ENCODE measurements at places on chromosomes 4 and X.
A peak's percentile ranks its signal among the peaks of the same experiment; 100 is the strongest.

- DNase-seq: no peak
These were observed 775.4 kb downstream of the STPG2 start for GRCh38 chr4:97367878-97368277.

GRCh38 chrX:15916704-15917084, 62.1 kb upstream of the AP1S2 start:
- DNase-seq: no peak

DNA sequence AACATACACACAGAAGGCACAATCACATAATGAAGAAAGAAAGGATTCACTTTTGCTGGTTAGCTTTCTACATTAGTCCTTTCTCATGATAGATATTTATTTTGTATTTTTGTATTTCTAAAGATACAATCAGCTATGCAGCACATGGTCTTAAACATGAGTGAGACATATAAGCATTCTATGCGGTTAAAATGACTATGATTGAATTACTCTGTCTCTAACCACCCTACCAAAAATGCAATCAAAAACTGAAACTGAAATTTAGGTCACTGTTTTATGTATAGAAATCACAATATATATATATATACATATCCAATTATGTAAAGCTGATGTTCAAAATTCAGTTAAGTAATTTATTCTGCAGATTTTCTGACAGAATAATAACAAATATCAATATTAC, 21.9 kb downstream of the CXXC4 start:
- DNase-seq: no peak

GRCh38 chr4:17165286-17165685, 266.8 kb upstream of the LDB2 start:
- no peak for DNase-seq

DNA sequence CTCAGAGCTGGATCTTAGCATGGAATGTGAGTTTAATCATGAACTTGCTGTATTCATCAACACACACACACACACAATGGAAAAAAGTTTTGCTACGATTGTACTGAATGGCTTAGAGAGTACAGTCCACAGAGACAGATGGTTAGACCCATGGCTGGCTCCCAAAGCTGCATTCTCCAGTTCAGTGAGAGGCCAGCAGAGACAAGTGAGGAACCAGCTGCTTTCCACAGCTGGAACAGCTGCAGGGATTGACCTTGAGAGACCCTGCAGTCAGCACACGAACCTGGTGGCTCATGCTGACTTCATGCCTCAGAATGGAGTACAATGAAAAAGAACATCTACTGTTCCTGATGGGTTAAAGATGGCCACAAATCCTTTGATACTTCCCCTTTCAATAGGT, 94.5 kb downstream of the DHX15 start:
- no peak for DNase-seq

DNA sequence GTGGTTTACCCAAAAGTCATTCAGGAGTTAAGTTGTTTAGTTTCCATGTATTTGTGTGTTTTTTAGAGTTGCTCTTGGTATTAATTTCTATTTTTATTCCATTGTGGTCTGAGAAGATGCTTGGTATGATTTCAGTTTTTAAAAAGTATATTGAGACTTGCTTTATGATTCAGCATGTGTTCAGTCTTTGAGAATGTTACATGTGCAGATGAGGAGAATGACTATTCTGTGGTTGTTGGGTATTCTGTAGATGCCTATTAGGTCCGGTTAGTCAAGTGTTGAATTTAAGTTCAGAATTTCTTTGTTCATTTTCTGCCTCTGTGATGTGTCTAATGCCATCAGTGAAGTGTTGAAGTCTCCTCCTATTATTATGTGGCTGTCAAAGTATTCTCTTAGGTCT, 249.4 kb downstream of the ARHGAP10 start:
- DNase-seq: no peak

GRCh38 chr4:174540175-174540574, 17.9 kb upstream of the HPGD start:
- DNase-seq: no peak

GRCh38 chrX:107940095-107940494, 42.1 kb downstream of the TEX13B start:
- no peak for DNase-seq

DNA sequence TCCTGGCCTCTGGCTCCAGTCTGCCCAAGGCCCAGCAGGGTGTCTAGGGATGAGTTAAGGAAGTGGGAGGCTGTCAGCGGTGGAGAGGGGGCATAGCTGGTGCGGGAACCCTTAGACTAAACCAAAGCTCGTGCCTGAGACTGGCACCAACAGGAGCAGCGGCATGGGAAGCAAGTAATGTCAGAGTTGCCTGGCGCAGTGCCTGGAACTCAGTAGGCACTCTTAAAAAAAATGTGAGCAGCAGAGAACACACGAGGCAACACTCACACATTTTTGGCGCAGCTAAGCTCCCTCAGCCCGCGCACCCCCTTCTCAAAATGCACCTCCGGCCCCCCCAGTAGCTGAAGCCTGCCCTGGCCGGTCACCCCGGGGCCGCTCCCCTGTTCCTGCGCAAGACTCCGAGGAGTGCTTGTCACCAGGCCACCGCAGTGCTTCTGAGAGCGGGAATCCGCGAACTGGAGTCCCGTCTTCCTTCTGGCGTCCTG, 583 bp downstream of the GABRE start:
- DNase-seq: no peak

GRCh38 chrX:2243913-2244460, 256.8 kb downstream of the DHRSX start:
- no peak for DNase-seq

GRCh38 chrX:27307546-27307945, 155.6 kb downstream of the PPP4R3C start:
- DNase-seq: no peak

GRCh38 chrX:42023122-42023521, 99.8 kb upstream of the CASK start:
- no peak for DNase-seq

GRCh38 chrX:128800138-128800537, 723.2 kb downstream of the SMARCA1 start:
- no peak for DNase-seq

GRCh38 chr4:138796761-138797160, 218.8 kb upstream of the NOCT start:
- no peak for DNase-seq

GRCh38 chrX:119238557-119238956, 2.5 kb downstream of the PGRMC1 start:
- DNase-seq: no peak

DNA sequence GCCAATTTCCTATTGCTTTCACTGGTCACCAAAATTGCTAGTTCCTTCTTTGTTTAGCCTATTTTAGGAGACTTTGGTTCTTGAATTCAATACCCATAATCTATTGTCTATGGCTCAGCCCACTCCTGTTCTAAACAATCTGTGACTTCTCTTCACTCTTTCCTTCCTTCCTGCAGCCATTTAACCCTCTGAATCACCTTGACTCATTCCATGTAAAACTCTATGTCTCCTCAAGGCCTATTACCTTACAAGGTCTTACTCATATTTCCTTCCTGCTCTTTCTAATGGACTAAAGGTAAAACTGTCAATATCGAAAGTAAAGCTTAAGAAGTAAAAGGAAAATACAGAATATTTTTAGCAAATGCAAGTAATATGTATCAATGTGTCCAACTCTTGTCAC, 301.6 kb downstream of the ARHGAP24 start:
- DNase-seq: no peak

GRCh38 chr4:10455133-10455532, 2.1 kb downstream of the ZNF518B start:
- no peak for DNase-seq

DNA sequence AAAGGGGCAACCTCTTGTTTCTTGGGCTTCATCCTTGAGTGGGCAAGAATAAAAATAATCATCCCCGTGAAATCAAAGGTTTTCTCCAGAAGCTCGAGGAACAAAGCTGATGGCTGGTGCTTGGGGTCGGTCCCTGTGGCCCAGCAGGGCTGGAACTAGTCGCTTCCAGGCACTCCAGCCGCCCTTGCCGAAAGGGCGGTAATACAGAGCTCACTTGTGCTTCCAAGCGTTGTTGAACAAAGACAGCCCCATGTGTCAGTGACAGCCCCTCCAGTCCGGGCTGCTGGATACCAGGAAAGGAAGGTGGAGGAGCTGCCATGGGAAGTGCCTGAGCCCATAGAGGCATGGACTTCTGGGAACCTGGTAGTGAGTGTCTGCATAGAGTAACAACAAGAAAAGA, 5.2 kb downstream of the HELT start:
- DNase-seq: no peak

DNA sequence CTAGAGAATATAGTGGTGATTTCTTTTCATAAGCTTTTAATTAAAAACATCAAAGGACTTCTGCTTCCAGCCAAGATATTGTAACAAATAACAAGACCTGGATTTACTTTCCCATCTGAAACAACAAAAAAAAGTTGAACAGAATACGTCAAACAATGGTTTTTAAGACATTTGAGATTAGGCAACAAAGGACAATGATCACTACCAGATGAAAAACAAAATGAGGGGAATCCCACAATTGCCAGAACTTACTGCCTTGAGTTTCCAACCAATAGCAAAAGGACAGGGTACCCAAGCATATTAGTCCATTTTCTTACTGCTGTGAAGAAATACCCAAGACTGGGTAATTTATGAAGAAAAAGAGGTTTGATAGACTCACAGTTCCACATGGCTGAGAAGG, 341.4 kb upstream of the INTU start:
- no peak for DNase-seq

GRCh38 chr4:41257257-41257901, 651 bp downstream of the UCHL1 start:
- DNase-seq: peak; percentile 51

- no peak for DNase-seq
These were observed 204.5 kb downstream of the FMR1NB start for GRCh38 chrX:148185631-148186030.

- DNase-seq: no peak
These were observed 45.7 kb upstream of the SLC34A2 start for GRCh38 chr4:25609976-25610375.

DNA sequence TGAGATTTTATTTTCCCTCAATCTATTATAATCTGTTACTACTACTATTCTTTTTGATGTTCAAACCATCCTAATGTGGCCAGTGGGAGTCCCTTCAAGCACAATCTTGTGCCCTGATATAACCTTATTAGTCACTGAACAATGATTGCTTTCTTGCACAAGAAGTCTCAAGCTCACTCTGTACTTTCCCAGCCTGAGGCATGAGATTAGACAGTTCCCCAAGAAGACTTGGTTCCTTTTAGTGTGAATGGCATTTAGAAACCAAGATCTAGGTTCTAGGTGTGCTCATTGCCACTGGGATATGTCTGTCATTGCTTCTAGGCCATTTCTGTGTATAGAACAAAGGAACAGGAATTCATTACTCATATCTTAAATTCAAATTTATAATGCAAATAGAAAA, 28.0 kb upstream of the RBM41 start:
- no peak for DNase-seq

GRCh38 chrX:3286196-3286945, 60.1 kb downstream of the MXRA5 start:
- DNase-seq: no peak

GRCh38 chr4:18234108-18234507, 212.6 kb upstream of the LCORL start:
- DNase-seq: no peak

- DNase-seq: no peak
These were observed 66.3 kb downstream of the TSPAN7 start for GRCh38 chrX:38627683-38628082.

DNA sequence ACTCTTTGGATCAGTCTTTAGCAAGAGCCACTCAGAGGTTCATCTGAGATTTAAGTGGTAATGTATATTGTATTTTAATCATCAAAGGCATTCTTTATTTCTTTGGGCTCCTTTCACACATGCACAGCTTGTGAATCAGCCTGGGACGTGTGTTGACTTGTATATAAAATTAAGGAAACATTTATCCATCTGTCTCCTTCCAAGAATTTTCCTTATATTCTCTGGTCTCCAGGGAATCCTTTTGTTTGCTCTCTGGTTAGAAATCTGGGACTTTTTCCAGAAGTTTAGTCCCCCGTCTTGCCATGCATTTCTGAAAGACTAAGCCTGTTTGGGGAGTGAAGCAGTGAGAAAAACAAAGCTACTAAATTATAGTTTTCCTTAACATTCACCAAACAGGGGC, 212.3 kb downstream of the DCAF12L2 start:
- DNase-seq: no peak

- no peak for DNase-seq
These were observed 775.9 kb upstream of the INTU start for GRCh38 chr4:126856906-126857305.

DNA sequence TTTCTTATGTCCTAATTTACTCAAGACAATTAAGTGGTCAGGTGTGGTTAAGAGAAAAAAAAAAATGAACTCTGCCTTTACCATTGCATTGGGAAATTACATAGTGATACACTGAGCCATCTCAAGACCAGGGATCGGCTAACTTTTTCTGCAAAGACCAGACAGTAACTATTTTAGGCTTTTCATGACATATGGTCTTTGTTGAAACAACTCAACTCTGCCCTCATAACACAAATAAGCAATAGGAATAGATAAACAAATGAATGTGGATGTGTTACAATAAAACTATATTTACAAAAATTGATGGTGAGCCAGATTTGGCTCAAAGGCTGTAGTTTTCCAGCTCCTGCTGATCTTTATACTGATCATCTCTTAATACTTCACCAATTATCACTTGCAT, 632.6 kb upstream of the INTU start:
- no peak for DNase-seq

DNA sequence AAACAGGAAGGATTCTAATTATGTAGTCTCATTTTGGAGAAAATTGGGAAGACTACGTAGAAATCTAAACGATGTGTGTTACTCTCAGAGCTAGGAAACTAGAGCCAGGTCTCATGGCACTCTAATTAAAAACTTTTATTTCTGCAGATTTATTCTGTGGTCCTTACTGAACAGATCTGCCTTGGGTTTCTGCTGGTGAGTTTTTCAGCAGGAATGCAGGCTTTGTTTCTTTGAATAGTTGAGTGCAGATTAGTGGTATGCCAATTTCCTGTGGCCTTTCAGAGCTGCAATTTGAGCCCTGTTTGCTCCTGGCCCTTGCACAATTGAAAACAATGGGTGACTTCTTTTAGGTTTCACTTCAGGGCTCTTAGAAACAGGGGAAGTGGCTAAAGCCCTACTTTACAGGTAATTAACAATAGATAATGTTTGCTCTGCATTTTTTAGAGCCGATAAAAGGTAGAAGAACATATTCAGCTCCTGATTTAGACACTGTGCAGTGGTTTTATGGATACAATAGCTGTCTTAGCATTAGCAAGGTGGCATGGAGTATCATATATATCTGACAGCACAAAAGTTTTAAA, 21.8 kb downstream of the SPRY1 start:
- no peak for DNase-seq

- DNase-seq: no peak
These were observed 9.2 kb downstream of the CTSO start for GRCh38 chr4:155944516-155944915.

DNA sequence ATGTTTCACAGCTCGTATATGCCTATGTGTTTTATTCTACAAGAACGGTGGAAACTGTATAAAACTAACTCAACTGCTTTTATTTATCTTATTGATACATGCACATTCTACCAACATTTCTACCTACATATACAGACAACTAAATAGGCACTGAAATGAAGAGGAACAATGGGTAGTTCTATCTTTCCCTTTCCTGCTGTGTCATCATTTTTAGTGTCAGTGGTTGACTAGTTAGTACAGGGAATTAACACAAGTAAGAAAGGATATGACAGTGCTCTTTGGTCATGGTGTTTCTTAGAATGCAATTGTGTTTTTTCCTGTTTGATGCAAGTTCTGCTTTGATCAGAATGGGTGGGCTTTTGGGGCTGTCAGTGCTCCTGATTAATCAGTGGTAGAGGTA, 293.8 kb upstream of the CTSO start:
- no peak for DNase-seq

- DNase-seq: no peak
These were observed 76.6 kb downstream of the SH3KBP1 start for GRCh38 chrX:19810802-19811201.
